ENCODE measurements at places on chromosomes 16 and 17.
A peak's percentile ranks its signal among the peaks of the same experiment; 100 is the strongest.

GRCh38 chr16:48101069-48101674 is 54.6 kb downstream of the ABCC12 start:
- no peak for DNase-seq

DNA sequence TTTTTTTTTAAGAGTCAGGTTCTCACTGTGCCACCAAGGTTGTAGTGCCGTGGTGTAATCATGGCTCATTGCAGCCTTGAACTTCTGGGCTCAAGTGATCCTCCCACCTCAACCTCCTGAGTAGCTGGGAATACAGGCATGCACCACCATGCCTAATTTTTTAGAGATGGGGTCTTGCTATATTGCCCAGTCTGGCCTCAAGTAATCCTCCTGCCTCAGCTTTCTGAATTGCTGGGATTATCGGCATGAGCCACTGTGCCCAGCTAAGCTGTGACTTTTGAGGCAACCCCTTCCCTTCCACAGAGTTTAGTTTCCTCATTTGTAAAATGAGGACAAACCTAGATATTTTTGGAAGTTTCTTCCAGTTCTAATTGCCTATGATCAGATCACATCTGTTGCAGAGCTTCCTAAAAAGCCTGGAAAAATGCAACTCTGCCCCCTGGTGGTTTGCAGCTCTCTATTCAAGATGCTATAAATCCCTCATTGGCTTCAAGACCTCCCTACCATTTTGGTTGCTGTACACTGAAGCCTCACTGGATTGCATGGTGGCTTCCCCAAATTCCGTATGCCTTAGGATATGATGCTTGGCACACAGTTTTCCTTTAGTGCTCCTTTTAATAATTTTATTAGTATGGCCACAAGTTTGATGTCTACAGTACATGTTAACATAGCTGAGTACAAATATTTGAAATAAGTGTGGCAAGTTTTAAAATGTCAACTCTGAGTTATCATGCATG is 19.3 kb downstream of the GDE1 start:
- DNase-seq: peak; percentile 50

- no peak for DNase-seq
Measured at GRCh38 chr17:69325518-69326376, 1.2 kb downstream of the ABCA5 start.

DNA sequence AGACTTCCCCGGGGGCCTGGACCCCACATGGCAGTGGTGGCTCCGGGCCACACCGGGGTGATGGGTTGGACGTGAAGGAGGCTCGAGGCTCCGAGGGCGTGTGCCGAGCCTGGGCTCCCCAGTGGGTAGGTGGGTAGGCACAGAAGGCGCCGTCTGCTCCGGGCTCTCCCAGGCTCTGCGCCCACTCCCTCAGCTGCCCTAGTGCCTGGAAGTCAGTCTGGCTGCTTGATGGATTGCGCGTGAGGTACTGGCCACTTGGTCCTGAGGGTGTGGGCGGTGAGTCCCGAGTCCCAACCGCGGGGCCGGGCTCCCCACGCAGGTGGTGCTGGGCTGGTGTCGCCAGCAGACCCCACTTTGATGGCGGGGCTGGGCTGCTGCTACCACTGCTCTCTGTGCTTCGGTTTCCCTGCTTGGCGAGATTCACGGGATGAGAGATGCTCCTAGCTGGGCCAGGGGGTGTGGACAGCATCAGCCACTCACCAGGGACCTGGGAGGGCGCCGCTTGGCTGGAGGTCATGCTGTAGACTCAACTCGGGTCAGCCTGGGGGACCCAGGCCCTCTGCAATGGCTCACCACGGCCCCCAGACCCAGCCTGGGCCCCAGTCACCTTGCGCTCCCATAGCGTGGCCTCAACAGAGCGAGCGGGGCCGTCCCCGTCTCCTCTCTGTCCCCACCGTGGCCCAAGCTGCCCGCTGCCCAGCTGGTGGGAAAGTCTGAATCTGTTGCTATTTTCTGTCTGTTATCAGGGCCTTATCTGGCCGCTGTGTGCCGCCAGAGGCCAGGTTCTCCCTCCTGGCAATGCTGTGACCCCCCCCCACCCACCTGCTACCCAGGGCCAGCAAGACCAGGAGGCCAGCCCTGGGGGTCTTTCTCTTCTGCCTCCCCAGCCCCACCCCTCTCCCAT is 26.1 kb downstream of the ZFPM1 start:
- DNase-seq: no peak

- peak; percentile 85 for DNase-seq
Measured at GRCh38 chr16:46929378-46930332, 43.8 kb downstream of the DNAJA2 start.

DNA sequence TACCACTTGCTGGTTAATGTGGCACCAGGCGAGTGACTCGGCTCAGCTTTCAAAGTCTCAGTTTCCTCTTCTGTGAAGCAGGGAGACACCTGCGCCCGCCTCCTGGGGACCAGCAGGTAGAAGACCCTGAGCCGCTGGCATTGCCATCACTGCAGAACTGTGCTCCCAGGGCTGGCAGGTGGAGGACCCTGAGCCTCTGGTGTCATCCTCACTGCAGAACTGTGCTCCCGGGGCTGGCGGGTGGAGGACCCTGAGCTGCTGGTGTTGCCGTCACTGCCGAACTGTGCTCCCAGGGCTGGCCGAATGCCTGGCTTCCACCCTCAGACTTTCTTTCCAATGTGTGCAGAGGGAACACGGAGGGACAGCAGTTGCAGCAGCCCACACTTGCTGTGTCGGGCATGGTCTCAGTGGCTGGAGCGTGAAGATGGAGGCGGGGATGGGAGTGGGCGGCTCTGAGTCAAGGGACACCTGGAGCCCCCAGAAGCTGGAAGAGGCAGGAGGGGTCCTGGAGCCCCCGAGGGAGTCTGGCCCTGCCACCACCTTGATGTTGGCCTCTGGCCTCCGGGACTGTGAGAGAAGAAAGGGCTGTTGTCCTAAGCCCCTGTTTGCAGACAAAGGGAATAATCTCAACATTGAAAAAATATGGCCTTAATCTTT is 75.8 kb upstream of the METTL9 start:
- DNase-seq: no peak

DNA sequence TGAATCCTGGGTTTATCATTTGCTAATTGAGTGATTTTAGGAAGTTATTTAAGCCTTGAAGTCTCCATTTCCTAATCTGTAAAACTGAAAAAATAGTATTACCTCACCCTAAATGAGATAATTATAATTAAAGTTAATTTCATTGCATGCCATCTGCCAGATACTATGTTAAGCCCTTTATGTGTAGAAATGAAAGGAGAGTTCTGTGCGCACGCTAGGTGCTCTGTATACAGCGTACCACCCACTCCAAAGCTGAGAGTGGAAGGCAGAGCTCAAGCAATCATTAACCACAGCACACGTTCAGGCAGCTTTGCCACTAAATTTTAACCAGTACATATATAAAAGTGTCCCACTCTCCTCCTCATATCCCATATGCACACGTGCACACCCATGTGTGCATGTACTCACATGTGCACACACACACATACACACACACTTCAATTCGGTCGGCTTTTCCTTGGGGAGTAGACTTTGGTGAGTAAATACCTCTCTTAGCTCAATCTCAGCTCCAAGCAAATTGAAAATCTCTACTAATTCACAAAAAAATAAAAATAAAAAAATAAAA is 204.8 kb downstream of the GRIN2A start:
- DNase-seq: no peak

DNA sequence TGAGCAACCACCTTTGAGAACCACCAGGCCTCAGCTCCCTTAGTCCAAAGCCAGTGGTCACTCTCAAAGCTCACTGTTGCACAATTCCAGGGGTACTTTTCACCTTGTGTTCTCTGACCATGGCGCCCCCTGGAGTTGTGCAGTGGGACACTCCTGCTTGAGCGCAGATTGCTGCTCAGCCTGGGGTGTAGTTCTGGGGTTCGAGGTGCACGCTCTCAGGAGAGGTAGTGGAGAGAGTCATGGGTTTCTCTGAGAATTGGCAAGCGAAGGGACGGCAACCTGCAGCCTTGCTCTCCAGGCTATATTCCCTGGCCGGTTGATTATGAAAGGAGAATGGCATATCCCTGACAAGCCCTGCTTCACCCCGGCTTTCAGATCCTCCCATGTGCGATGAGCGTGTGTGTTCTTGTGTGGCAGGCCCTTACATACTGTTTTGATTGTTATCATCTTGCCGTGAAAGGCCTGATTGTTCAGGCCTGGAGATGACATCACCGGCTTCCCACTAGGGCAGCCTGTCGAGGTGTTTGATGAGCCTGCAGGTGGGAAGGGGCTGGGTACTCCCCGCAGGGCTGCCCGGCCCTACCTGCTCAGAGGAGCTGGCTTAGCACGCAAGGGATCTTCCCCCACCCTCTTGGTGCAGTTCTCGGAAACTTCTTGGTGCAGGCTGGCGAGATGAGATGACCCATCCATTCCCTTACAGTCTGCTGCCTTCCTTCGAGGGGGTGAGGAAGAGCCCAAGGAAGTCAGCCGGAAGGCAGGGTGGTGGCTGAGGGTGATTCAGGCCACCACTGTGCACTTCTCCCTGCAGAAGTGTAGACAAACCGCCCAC is 431.2 kb downstream of the SLC39A11 start:
- no peak for DNase-seq

DNA sequence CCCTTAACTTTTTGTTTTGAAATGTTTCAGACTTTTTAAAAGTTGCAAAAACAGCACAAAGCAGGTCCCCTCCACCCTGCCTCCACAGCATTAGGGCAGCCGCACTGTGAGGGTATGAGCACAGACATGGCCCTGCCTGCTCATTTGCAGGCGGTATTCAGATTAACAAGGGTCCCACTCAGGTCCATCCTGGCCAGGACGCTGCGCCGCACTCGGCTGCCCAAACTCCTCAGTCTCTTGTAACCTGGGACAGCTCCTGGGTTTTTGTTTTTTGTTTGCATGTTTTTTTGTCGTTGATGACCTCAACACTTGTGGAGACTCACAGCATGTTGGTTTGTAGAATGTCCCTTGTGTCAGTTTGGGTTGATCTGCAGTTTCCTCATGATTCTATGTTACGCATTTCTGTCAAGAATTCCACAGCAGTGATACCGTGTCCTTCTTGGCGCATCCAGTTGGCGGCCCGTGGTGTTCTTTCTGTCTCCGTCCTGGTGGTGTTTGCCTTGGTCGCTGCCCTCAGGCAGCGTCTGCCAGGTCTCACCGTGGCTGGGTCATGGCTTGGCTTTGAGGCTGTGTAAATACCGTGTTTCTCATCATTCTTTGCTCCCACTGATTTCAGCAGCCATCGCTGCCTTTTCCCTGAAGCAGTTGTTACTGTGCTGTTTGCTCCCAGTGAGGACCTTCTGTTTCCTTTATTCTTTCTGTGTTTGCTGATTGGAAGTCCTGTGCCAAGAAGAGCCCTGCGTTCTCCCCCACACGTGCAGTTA is 18.5 kb downstream of the CRAMP1 start:
- no peak for DNase-seq

DNA sequence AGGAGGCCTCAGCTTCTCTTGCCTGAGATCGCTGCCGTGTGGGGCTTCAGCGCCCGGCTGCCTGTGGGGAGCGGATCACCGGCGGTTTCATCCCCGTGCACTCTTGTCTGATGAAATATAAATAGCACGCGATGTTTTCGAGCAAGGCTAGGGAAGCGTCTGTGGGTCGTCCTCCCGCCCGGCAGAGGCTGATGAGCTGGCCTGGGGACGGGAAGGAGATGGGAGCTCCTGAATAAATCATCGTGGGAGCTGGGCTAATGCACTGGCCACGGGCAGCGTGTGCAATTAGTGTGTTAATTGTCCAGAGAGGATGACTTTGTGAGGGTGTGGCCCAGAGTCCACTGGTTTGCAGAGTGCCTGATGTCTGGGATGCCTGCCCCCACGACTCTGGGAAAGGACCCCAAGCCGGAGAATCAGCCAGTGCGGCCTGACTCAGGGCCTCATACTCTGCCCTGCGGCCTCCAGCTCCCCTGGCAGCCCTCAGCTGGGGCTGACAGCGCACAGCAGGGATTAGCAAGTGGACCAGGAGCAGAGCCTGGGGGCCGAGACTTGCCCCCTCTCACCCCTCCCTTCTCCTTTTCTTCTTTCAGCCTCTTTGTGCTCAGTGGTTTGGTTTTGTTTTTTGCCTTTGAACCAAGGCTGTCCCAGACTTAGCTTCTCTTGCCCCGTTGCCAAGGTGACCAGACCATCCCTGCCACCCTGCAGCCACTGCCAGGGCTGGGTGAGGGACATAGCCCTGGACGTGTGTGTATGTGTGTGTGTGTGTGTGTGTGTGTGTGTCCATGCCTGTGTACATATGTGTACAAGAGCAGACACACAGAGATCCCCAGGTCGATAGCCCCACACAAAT is 21.4 kb downstream of the KCNJ12 start:
- DNase-seq: no peak

DNA sequence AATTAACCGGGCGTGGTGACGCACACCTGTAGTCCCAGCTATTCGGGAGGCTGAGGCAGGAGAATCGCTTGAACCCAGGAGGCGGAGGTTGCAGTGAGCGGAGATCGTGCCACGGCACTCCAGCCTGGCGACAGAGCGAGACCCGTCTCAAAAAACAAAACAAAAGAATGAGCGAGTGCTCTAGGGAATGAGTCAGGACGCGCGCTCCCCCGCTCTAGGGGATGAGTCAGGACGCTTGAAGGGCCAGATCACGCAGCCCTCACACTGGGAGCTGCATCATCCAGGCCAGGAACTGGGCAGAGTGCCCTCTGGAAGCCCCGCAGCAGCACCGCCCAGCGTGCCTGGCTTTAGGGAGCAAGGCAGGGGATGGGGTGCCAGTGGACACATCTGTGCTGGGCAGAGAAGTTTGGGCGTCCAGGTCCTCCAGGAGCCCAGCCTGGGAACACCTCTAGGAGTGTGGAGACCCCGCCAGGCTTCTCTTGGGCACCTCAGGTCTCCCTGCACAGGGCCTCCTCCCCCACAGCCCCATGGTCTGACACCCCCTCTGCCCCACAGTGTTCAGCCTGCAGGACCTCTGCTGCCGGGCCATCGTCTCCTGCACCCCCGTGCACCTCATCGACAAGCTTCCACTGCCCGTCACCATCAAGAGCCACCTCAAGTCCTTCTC is 3.9 kb upstream of the WFIKKN1 start:
- peak; percentile 57 for DNase-seq

DNA sequence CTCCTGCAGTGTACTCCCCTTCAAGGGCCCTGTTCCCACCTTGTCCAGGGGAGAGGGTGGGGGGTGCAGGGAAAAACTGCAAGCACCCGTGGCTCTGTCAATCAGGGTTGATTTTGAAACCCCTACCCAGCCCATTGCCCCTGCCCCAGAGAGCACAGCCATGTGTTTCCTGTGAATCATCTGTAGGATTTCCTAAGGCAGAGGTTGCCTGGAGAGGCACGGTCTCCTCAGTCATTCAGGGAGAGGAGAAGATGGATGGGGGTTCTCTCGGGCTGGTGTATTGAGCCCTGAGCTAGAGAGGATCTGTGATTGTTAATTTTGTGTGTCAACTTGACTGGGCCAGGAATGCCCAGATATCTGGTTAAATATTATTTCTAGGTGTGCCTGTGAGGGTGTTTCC is 3.5 kb upstream of the AGRP start:
- DNase-seq: no peak

DNA sequence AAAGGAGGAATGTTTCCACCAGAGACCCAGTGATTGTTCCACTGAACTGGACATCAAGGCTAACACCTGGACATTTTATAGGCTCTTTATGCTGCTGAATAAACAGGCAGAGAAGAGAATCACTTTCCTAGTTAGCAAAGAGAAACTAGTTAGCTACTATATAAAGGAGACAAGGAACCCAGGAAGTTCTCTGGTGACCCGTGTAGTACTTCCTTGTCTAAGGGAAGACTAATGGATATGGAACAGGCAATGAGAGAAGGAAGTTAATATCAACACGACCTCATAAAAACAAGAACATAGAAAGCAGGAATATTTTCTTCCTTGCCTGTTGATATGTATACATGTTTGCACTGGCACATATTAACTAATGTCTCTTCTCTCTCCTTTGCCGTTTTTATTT is 30.8 kb upstream of the RPL38 start:
- no peak for DNase-seq

- no peak for DNase-seq
Measured at GRCh38 chr16:85207357-85207921, 95.2 kb upstream of the CIBAR2 start.
